NCI-H1930 (cell line): ENCODE measurements at places on chromosomes 2 and 18.

- no peak for DNase-seq
Measured at GRCh38 chr2:11292464-11293255, 51.8 kb downstream of the ROCK2 start.

- DNase-seq = peak; percentile 42
Measured at GRCh38 chr2:70959851-70960832, 18.3 kb upstream of the ANKRD53 start.

GRCh38 chr18:36211612-36212065 is 24.3 kb downstream of the MOCOS start:
- no peak for DNase-seq

DNA sequence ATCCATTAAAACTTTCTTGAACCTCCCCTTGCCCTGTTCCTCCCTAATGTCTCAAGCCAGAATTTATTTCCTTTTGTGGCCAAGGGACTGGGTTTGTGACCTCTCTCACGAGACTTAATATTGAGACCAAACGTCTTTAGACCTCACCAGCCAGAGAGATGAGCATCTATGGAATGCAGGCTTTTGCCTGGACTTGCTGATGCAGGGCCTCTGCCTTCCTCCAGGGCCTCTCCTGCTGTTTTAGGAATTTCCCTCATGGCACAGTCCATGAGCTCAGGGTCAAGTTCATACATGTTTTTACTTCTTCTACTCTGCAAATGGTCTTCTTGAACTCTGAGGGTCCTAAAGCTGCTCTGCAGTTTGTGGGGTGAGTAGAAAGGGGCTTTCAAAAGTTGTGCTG is 22.3 kb downstream of the IL1B start:
- no peak for DNase-seq

DNA sequence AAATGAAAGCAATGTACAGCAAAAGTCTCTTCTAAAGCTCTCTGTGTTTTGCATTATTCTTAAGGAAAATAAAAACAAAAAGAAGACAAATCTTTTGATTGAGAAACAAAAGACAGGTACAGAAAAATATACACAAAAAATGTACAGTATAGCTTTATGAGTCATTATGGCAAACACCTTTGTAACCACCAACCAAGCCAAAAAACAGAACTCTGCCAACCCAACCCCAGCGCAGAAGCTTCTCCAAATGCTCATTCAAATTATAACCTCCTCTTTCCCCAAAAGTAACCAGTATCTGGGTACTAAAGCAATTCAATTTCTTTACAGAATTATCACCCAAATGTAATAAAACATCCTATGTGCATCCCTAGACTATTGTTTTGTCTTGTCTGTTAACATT is 255.9 kb upstream of the STON1 start:
- DNase-seq = no peak

DNA sequence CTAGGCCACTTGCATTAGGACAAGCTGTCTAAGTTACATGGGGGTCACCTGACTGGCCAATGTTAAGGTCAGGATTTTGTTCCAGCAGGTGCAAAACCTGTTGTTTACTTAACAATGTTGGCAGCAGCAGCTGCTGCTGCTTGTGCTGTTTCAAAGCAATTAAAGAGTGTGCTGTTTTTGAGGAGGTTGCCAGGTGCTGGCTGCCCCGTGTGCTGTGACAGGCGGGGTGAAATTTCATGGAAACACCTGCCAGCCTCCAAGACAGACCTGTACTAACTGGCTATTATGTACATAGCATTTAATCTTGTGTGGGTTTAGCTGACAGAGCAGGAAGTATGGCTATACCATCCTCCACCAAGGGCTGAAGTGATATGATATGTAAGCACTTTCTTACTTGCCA is 224.9 kb downstream of the ASXL3 start:
- peak; percentile 60 for DNase-seq

DNA sequence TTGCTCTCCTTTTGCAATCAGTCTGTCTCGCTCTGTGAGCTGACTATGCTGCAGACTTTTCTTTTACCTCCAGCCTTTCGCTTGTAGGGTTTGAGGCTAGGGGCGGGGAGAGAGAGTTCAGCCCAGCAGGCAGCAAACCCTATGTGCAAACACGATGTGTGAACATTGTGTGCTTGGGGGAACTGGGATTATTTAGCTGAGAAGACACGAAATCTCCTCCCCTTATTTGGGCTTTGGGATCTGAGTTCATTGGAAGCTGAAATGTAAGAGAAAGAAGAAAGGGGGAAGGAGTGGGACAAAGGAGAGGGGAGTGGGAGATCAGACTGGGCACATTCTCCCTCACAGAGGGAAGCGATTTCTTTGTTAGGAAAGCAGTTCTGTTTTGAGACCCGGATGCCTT is 189.6 kb upstream of the TNP1 start:
- no peak for DNase-seq
